BJ (cell line): ENCODE measurements at places on chromosomes 12 and 14.

DNA sequence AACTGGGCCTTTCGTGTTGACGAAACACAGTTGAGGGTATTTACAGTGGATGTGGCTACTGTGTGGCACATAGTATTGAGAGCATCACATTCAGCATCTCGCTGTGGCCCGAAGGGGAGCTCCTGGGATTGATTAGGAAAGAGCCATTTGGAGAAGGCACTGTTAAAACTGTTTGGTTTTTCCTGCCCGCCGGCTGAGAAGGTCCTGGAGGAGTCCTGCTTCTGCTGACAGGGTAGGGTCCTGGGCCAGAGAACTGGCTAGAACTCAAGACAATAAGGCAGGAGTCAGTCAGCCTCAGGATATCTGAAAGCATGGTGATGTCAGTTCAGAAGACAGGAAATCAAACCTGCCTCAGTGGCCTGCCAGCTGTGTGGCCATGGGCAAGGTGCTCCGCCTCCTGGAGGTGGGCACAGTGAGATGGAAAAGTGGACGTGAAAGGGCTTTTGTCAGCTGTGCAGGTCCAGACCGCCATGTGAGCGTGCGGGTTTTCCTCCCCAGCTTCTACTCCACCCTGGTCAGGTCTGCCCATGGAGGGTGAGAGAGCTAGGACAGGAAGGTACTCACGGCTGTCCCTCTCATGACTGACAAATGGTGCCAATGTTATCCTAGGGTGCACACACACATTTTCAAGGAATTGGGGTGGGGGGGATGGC is 92.3 kb downstream of the NTF3 start:
- no peak for DNase-seq

GRCh38 chr12:76863005-76863670 is 15.7 kb downstream of the CSRP2 start:
- peak; percentile 83 for DNase-seq

GRCh38 chr14:86575141-86575540 is 1045.2 kb downstream of the FLRT2 start:
- no peak for DNase-seq

DNA sequence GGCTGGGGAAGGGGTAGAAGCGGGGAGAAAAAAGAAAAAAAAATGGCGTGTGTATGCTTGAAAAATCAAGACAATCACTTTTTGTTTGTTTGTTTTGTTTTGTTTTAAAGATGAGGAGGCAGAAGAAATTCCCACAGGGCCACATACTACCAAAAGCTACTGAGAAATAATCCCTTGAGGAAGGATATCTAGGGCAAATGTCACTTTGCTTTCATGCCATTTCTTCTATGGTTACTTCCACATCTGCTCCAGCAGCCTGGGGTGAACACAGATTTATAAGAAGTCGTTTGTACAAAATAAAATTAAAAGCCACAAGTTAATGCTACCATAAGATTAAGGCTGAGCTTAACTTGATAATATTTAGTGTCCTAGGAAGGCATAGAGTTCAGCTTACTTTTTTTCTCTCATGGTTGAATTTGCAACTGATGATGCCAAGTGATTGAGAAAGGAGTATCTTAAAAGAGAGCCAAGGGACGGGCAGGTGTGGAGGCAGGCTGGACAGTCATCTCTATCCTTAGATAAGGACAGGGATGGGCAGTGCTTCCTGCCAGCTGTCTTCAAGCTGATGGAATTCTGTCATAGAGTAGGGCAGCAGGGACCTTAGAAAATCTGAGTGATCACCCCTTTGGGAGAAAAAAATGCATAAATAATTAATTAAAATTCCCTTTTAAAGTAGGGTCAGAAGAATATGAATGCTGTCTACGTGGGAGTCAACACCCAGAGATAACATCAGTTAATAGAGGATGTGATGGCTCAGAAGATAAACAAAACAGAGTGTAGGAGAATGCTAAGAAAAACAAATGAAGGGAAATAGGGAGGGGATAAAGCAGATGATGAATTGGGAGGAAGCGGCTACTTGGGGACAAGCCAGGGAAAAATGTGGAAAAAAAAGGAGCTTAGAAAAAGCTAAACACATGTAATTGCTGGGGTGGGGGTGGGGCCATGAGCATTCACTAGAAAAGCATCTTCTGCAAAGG is 57.1 kb downstream of the DYRK2 start:
- peak; percentile 90 for DNase-seq

- no peak for DNase-seq
Measured at GRCh38 chr14:75125617-75126016, 1.2 kb downstream of the NEK9 start.
